Stimulated activated CD4-positive, alpha-beta T cell treated with anti-CD3 and anti-CD28 coated beads, Interleukin-15, amount 100 ng/mL, for 1 hour (primary cell): ENCODE measurements at places on chromosomes 7 and 10.

DNA sequence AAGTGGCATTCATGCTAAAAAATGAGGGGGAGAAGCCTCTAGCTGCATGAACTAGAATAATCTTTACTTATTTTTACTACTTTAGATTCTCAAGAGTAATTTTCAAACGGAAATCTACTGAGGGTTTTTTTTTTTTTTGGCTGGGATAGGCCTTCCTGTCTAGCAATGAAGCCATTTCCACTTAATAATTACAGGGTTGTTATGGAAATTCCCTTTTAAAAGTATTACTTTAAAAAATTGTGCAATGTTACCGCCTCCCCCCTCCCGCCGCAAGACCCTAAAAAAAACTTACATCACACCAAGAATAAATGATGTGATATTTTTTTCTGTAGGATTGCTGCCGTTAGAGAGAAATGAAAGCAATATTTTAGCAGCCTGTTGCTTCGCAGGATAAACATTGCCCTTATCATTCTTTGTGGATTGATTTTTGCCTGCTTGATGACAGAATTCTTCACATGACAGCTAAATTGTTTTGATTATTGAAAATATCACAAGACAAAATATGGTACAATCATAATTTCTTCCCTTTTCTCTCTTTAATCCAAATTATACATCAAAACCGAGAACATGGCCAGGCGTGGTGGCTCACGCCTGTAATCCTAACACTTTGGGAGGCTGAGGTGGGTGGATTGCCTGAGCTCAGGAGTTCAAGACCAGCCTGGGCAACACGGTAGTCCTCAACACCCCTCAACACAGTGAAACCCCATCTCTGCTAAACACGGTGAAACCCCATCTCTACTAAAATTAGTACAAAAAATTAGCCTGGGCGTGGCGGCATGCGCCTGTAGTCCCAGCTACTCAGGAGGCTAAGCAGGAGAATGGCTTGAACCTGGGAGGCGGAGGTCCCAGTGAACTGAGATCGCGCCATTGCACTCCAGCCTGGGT is 32.8 kb downstream of the ARL4A start:
- DNase-seq = no peak

DNA sequence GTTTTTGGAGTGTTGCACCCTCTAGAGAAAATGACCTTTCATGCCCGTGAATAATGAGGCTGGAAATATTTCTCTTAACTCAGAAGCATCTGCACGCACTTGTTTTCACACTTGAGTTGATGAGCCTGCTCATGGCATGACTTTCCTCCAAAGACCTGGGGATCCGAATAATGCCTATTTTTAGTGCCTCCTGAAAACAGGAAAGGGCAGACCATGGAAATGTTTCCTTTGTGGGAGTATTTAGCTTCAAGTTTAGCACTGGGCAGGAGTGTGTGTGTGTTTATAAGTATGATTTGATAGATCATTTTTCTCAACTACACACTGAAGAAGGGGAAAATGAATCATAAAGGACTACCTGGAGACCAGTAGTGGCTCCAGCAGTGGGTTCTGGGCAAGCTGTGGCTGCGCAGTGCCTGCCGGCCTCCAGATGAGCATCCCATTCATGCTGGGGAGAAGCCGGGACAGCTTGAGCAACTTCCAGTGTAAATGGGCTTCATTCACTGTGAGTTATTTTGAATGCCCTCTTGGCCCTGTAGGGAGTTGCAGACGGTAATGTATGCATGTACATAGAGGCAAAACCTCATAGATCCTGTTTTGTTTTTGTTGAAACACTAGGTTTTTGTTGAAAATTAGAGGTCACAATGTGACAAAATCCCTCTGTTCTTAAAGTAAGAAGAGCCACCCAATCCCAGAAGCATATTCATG is 117.8 kb upstream of the INSYN2A start:
- no peak for DNase-seq

- DNase-seq = no peak
Measured at GRCh38 chr7:44045226-44046014, 918 bp downstream of the DBNL start.

DNA sequence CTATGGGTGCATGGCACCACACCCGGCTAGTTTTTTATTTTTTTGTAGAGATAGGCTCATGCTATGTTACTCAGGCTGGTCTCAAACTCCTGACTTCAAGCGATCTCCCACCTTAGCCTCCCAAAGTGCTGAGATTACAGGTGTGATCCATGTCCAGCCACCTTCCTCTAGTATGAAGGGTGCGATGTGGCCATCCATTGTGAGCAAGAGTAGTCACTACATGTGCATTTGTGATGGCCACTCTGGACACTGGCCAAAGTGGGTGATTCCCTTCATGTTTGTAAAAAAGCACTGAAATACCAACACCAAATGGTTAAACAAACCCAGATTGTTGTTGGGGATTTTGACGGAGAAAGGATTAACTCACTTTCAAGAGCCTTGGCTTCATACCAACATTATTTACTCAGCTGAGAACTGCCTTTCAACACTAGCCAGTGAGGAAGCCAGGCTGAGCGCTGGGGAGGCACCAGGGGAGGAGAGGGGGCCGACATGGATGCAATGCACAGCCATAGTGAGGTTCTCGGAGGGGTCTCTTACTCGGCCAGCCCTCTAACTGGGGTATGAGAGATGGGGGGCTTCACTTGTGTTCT is 198.1 kb upstream of the LYZL2 start:
- DNase-seq = no peak

GRCh38 chr10:83607959-83608745 is 531.2 kb upstream of the GHITM start:
- DNase-seq = no peak

DNA sequence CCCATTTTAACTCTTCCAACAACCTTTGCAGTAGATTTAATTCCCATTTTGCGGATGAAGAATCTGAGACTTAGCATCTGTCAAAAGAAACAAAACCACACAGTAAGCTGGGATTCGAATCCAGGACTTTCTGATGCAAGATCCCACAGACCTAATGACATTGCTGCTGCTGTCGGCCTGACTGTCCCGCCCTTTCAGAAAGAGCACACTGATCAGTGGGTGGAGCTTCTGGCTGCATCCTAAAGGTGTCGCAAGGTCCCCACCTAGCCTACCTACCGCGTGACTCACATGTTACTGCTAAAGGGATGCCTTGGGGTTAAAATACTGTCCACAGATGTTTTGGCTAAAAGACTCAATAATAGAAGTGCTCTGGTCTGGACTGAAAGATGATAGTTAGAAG is 134.7 kb downstream of the EMX2 start:
- DNase-seq = no peak

GRCh38 chr7:114823290-114823689 is 98.6 kb upstream of the MDFIC start:
- no peak for DNase-seq

- DNase-seq = no peak
Measured at GRCh38 chr10:66209025-66209424, 716.8 kb upstream of the LRRTM3 start.

GRCh38 chr10:113585949-113586348 is 33.1 kb downstream of the HABP2 start:
- DNase-seq = no peak

DNA sequence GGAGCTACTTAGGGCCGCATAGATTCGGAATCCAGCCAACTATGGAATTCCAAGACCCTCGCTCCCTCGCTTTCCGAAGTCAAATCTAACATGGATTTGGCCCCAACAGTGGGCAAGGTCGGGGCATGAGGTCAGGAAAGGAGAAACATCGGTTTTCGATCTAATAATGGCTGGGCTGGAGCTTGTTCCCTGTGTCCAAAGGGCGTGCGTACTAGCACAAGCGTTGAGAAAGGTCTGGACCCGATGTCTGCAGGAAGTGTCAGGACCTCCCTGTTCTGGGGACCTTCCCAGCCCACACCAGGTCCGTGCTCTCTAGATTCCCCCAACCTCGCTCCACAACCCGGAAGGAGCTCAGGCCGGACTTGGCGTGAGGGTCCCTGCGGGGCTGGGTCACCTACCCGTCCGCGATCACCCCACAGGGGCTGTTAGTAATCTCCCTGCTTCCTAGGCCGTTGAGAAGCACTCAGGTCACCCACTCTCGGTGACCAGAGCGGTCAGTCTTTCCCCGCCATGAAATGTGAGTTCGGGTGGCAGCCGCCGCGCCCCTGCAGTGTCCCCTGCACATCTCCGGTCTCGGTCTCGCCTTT is 4.8 kb downstream of the FEZF1 start:
- no peak for DNase-seq

- no peak for DNase-seq
Measured at GRCh38 chr7:90178679-90179278, 24.5 kb downstream of the STEAP1 start.

- no peak for DNase-seq
Measured at GRCh38 chr7:22210355-22210754, 146.6 kb downstream of the RAPGEF5 start.

DNA sequence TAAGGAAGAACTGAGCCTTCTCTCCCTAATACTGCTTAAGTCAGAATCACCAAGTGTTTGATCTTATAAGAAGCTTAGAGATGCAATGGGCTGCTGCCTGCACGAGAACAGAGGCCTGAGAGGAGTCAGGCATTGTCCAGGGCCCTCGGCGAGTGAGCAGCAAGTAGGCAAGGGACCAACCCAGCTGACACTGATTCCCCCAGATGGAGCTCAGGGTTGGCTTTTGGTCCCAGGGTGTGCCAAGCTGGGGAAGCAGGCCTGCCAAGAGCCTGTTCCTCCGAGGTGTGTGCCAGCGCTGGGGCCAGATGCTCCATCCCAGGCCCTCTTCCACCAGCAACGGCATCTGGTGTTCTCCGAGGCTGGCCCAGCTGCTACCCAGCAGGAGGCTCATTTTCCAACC is 222.0 kb upstream of the ZMIZ1 start:
- DNase-seq = no peak

DNA sequence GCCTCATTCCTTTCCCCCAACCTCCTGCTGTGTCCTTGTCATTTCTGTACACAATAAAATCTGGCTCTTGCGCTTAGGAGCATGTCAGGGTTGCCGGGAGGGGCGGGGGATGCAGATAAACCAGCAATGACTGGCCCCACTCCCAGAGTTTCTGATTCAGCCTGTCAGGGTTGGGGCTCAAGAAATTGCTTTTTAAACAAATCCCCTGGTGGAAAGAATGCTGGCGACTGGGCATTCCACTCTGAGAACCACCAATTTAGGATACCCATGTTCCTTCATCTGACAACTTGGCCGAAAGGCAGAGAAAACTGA is 376.4 kb downstream of the TCERG1L start:
- DNase-seq = no peak

- DNase-seq = no peak
Measured at GRCh38 chr10:110036640-110037039, 28.9 kb downstream of the ADD3 start.

GRCh38 chr10:34080485-34081346 is 734.4 kb downstream of the PARD3 start:
- no peak for DNase-seq

GRCh38 chr7:158127241-158127640 is 460.4 kb downstream of the PTPRN2 start:
- DNase-seq = no peak

DNA sequence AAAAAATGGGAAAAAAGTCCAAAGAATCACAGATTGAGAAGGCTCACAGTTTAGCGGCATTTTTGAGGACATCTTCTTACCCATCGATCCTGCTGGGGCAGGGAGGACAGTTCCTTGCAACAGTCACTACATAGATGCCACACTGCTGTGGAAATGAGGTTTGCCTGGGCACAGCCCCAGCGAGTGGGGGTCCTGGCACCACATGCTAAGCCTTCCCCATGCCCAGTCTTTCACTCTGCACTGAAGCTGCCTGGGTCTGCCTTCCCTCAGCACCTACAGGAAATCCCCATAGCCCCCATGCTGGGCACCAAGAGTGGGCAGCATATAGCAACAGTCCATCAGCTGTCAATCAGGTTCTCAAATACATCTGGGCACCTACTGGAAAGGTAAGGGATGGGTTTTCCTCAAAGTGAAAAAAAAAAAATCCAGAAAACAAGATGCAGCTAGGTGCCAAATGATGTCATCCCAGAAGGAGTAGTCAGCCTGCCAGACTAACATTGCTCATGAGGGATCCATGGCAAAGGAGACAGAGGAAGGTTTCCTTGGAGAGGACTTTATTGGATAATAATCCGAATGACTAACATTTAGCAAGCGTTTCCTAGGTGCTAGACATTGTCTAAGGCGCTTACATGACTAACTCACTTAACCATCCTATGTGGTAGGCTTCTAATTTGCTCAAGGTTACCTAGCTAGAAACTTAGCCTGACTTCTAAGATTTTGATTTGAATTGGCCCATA is 125.7 kb upstream of the CXCL12 start:
- DNase-seq = no peak

- no peak for DNase-seq
Measured at GRCh38 chr10:118259288-118259906, 82.7 kb downstream of the FAM204A start.

- DNase-seq = no peak
Measured at GRCh38 chr7:39709768-39710311, 86.5 kb downstream of the RALA start.

GRCh38 chr7:121083138-121083789 is 94.8 kb downstream of the CPED1 start:
- DNase-seq = no peak
